ENCODE measurements at places on chromosomes 3 and 15. TPM values are rescaled to one million over a fixed set of nuclear protein-coding genes. Genes with fewer than 3 reads are reported as not detected.

DNA sequence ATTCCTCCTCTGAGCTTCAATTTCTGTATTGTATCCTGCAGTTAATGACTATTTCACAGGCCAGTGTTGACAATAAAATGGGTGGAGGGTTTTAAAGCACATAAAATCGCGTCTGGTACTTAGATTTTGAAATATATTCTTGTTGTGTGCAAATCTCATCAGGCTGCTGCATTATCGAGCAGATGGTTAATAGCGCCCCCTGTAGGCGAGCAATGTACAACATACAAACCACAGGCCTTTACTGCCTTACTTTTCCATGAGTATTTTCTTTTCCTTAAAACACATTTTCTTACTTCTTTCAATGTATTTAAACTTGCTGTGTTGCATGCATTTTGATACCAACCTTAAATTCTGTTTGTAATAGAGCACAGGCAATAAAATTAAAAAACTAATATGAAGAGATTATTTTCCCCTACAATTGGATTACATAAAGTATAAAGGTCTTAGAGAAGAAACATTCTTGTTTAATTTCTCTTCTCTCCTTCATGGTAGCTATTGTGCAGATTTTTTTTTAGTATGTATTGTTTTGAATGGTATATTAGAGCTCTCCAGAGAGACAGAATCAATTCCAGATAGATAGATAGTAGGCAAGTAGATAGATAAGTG, 608.4 kb downstream of the CADM2 start:
- H3K4me3 ChIP-seq: no peak overlapping the region
- H3K27me3 ChIP-seq: no peaks in the 10 kb centered on the region
- no peaks in the 10 kb centered on the region for H3K36me3 ChIP-seq
- no peak for DNase-seq

GRCh38 chr3:146133441-146133840, 27.5 kb downstream of the PLOD2 start:
- no peak overlapping the region for H3K4me3 ChIP-seq
- no peak overlapping the region for H3K27ac ChIP-seq
- peaks cover 15% of the 10 kb centered on the region for H3K4me1 ChIP-seq
- H3K36me3 ChIP-seq: peaks cover 4% of the 10 kb centered on the region
- no peak for DNase-seq
- no peaks in the 10 kb centered on the region for H3K27me3 ChIP-seq

The CLDND1 gene
- 100 TPM for total RNA-seq

GRCh38 chr3:35617370-35617769, 22.0 kb upstream of the ARPP21 start:
- no peaks in the 10 kb centered on the region for H3K36me3 ChIP-seq
- no peaks in the 10 kb centered on the region for H3K27me3 ChIP-seq
- no peak overlapping the region for H3K4me3 ChIP-seq
- no peaks in the 10 kb centered on the region for H3K4me1 ChIP-seq
- DNase-seq: no peak
- H3K27ac ChIP-seq: no peak overlapping the region

The CD200R1 gene
- total RNA-seq: not detected
